ENCODE measurements at places on chromosomes 11 and 22.

GRCh38 chr22:26541167-26541819, 29.0 kb upstream of the TFIP11 start:
- peak; percentile 15 for DNase-seq

GRCh38 chr11:112885744-112886433, 75.3 kb upstream of the NCAM1 start:
- DNase-seq = no peak

DNA sequence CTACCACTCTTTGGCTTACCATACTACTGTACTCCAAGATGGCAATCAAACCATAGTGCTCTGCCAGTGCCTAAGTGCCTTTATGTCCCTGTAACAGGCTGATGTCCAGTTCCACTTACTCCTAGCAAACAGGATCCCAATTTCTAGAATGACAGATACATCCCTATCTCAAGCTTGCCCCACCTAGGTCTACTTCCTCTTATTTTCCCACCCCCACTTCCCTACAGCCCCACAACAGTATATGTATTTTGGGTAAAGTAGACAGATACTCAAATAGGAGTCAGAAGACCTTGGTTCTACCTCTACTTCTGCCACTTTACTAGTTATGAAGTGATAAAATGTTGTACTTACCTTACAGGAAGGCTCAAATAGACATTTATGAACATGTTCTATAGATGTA, 24.1 kb downstream of the SIK3 start:
- DNase-seq = no peak

DNA sequence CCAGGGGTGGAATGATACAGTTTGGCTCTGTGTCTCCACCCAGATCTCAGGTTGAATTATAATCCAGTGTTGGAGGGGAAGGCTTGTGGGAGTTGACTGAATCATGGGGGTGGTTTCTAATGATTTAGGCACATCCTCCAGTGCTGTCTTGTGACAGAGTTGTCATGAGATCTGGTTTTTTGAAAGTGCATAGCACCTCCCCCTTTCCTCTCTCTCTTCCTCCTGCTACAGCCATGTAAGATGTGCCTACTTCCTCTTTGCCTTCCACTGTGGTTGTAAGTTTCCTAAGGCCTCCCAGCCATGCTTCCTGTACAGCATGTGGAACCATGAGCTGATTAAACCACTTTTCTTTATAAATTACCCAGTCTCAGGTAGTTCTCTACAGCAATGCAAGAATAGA, 45.1 kb downstream of the THAP12 start:
- no peak for DNase-seq

GRCh38 chr22:18071968-18072310, 5.9 kb upstream of the PEX26 start:
- DNase-seq = no peak

- no peak for DNase-seq
These were observed 3.2 kb downstream of the BMAL1 start for GRCh38 chr11:13280777-13281176.

DNA sequence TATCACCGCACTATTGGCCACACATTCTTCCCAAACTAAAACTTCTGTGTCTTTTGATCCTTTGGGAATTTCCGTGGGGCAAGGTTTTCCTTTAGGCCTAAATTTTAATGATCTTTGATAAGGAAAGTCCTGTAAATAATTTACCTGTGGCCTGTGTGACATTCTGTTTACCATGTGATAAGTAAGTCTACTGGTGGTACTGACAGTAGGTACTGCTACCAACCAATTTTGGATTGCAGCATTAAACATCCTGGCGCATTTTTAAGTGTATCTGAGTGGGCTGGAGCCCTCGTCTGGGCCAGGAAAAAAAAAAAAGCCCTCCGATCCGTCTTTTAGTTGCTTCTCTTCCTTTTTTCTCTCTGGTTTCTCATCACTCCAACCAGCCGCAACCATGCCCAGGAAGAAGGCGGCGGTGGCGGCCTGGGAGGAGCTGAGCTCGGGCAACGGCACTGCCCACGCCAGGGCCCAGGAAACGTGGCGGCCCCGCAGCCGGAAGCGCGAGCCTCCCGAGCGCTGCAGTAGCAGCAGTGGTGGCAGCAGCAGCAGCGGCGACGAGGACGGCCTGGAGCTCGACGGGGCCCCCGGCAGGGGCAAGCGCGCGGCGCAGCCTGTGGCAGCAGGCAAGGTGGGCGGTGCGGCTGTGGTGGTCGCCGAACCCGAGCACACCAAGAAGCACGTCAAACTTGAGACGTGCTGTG, 33.6 kb downstream of the ASRGL1 start:
- peak; percentile 30 for DNase-seq

GRCh38 chr11:69233744-69234570, 60.0 kb upstream of the MYEOV start:
- DNase-seq = no peak

DNA sequence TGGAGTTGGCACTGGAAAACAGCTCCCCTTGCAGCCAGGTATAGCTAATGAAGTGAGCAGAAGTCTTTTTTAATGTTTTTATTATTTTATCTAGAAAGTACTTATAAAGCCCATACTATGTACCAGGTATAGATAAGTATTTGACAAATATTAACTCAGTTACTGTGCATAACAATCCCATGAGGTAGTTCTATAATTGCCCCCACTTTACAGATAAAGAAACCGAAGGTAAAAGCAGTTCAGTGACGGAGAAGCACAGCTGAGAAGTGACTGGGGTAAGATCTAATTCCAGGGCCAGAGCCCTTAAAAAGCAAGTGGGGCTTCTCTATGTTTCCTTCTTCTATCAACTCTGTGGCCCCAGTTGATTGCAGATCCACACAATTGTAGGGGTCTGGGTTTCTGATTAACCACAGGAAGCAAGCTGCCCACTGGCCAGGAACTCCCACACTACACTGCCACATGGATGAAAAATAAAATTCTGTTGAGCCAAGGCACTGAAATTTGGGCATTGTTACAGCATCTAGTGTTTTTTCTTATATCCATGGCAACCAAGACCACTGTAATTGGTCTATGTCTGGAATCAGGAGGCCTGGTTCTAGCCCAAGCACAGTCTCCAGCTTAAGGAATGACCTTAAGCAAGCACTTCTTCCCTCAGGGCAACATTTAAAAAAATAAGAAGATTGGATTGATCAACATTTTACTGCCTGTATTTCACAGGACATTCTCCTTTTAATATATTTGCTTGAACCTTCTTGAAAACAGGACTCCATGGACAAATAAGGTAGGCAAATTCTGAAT, 55.3 kb upstream of the TEAD1 start:
- DNase-seq = no peak

DNA sequence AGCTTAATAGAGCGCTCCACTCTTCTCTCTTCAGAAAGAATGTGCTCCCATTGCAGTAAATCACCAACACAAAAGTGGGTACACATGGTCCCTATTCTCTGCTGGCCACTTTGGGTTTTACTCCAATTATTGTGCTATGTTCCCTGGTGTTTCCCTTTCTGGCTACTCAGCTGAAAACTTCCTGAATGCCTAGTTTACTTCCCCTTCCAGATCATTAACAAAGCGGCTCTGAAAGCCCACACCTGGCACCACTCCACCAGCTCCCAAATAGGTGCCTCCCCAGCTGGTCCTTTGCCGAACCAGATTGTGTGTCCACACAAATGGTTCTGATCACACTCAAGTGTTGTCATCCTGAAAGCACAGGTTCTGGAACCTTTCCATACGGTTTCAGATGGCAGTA, 443.7 kb downstream of the NTM start:
- no peak for DNase-seq

DNA sequence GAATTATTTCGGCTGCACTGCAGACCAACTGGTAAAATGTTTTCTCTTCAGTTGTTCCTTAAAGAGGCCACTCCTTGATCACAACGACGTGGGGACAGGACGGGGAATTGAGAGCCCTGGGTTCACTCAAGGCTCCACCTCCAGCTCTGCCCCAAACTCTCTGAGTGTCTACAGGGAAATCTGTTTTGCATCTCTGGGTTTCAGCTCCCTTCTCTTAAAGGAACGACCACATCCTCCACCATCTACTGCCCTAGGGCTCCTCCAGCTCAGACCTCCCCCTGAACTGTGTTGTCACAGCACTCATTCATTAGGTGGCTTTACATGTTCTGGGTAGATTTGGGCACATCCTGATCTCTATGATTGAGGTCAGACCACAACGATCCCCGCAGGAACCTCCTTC, 5.1 kb upstream of the PPFIA1 start:
- peak; percentile 22 for DNase-seq

DNA sequence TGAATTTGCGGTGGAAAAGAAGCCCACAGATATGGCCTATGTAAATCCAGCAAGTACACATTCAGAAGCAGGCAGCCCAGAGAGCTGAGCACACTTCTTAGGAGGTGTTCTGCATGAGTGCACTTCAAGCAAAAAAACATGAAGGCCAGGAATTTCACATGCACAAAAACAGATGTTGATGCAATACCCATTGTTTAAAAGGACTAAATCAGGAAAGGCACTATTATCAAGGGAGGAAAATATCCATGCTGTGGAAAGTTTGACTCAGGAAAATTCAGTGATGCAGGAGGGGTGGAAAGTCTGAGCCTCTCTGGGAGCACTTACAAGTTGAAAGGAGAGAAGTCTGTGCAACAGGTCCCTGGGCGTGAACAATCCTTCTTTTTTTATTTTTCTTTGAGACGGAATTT, 15.8 kb upstream of the CARS1 start:
- DNase-seq = no peak

DNA sequence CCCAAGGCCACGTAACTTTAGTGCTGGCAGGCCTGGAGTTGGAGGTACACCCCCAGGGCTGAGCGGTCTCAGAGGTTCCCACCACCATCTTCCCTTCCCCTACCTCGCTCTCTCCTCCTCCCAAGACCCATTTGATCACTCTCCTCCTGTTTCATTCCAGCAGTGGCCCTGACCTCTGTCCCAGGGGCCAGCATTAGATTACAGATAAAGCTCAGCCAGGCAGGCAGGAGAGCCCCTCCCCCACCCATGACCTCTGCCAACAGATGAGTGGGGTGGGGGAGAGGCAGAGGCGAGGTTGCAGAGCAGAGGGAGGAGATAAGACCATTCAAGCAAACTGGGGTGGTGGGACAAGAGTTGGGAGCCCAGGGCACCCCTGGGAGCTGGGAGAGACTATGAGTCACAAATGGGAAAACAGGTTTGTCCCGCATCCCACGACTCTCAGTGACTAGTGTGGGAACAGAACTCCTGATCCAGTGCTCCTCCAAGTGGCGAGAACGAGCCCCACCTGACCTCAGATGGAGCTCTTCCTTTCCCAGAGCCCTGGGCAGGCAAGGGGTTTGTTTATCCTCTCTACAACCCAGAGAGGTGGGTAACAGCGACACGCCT, 367.9 kb downstream of the MN1 start:
- DNase-seq = no peak

- DNase-seq = no peak
These were observed 30.8 kb downstream of the SYTL2 start for GRCh38 chr11:85779956-85780640.
